AG09319 (cell line): ENCODE measurements at places on chromosomes 4 and X.

DNA sequence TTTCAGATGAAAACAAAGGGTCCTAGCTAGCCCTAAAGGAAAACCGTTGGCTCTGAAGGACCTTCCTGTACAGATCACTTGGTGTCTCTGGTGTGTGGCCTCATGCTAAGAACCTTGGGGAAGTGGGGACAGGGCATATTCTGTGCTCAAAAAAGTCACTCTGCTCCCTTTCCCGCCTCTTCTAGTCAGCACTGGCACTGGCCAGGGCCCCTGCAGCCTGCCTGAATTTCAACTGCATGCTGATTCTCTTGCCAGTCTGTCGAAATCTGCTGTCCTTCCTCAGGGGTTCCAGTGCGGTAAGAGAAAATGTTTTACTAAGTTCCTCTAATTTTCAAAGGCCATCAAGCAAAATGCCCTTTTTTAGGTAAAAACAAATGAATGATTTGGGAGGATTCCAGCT lies 3.4 kb downstream of the CYBB start:
- DNase-seq = no peak

- no peak for DNase-seq
Measured at GRCh38 chr4:138177278-138177968, 64.7 kb downstream of the SLC7A11 start.

- no peak for DNase-seq
Measured at GRCh38 chr4:125303821-125304220, 10.9 kb upstream of the FAT4 start.

DNA sequence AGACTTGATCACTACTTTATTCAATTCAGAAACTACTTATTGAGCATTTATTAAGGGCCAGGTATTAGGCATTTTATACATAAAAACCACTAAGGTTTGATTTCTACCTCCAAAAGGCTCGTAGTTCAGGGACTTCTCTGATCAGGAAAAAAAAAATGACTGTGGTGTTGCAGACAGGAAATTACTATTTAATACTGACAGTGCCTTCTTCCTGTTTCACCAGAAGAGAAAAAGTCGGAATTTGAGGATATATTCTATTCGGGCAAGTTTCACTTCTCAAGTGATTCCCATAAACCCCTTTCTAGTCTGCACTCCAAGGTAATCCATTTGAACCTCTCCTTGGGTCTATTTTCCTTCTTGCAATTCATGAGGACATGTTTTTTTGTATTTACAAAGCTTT lies 15.3 kb upstream of the TASL start:
- DNase-seq = no peak

DNA sequence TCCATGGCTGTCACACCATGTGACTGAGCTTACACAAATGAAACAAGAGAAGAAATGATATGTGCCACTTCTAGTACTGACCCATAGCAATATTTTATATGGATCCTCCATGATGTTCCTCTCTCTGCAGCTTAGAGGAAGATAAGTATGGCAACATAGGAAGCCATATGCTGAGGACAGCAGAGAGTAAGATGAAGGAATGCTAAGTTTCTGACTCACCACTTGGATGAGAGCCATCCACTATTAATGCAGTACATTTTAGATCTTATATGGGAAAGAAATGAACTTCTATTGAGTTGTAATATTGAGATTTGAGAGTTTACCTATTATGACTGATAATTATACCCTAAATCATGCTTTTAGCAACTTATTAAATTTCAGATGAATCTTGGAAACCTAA lies 386.9 kb upstream of the MAOA start:
- no peak for DNase-seq

- no peak for DNase-seq
Measured at GRCh38 chrX:12894074-12895030, 12.1 kb upstream of the TLR8 start.

GRCh38 chr4:110869862-110870572 lies 247.1 kb upstream of the PITX2 start:
- no peak for DNase-seq

DNA sequence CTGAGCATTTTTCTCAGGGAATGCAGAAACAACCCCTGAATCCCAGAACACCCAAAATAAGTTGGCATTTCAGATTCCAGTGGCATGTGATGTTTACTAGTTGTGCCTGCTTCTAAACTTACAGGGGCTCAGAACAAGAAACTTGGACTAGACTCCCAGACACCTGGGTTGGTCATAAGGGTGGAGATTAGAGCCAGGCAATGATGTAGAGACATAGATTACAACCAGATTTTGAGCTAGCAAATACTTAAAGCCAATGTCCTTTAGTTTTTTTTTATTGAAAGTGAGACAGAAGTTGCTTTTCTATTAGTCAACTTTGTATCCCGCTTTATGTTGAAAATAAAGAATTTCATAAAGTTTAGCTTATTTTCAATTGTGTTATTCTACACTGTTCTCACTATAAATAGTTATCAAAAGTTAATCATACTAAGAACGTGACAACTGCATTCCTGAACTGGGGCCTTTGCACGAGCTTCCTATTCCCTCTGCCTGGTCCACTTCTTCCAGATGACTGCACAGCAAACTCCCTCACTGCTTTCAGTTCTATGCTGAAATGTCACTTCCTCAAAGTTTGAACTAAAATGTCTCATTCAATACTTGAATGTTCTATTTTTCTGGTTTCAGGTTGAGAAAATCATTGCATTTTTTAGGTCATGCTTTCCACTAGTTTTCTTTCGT lies 224.7 kb upstream of the PPP1R2C start:
- no peak for DNase-seq

- no peak for DNase-seq
Measured at GRCh38 chr4:38131371-38132091, 171.3 kb downstream of the PTTG2 start.

GRCh38 chr4:185071236-185071811 lies 53.0 kb downstream of the HELT start:
- no peak for DNase-seq

DNA sequence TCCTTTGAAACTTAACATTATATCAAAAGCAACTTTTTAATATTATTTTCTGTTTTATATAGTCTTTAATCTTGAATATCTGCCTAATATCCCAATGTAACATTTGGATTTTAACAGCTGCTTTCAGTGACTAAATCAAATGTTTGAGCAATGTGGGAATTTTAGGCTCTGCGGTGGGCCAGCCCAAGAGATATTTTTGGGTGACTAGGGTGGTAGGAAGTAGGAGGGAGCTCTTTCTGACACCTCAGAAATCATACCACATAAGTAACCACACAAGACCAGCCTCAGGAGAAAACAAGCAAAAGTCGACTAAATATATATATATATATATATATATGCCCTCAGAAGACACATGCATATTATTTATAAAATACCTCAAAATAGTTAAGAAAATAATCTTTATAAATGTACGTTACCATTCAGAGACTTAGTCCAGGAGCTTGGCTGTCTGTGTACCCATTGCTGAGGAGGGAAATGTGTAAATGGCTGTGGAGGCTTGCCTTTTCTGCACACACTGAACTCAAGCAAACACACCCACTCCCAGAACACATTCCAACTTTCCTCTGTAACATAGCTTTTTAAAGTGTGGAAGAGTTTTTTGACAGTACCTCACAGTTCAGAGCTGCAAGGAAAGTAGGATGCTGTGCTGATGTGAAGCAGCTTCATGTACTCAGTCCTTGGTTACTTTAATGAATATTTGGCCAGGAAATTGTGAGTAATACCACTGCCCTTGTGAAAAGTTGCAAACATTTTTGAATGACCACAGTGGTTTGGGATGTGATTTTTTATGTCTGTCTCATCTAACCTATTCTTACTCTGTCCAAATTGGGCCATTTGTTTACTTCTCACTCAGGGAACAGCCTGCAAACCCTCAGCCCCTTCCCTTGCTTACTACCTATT lies at the start of gene RTL3:
TSS of gene RTL3 (minus strand) at position 484 of the 900 bp plus-strand sequence. CDS start 908 bp downstream, outside the sequence.
- DNase-seq = no peak

DNA sequence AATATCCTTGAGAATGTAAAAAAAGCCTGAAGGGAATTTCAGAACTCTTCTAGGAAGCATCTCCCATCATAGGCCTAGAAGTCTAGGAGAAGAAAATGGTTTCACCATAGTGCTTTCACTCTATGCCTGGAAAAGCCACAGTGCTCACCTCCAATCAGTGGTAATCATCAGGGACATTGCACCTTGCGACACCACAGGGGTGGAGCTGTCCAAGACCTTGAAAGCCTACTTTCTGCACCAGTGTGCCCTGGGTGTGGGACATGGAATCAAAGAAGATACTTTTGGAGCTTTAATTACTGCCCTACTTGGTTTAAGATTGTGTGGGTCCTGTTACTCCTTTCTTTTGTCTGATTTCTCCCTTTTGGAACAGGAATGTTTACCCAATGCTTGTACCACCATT lies 146.8 kb upstream of the NDST4 start:
- DNase-seq = no peak

- no peak for DNase-seq
Measured at GRCh38 chrX:109352066-109352588, 129.8 kb downstream of the GUCY2F start.

- no peak for DNase-seq
Measured at GRCh38 chr4:108690738-108691137, 40.3 kb downstream of the OSTC start.

DNA sequence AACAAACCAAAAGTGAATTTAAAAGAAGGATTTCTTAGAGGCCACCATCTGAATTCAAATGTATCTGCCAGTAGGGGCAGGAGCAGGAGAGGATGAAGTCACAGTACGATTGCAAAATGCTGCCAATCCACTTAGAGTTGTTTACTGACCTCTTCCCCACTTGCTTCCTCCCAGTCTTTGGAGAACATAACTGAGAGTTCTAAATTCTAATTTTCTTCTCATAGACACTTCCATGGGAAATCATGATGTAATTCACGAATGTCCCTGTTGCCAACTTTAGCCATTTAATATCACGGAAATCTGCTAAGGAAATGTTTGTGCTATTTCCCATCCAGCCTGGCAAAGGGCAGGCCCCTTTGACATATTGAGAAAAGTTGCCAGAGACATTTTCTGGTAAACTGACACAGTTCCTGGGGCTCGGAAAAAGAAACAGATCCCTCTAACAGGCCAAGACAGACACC lies 33.6 kb upstream of the NOCT start:
- peak; percentile 20 for DNase-seq
